ENCODE measurements at places on chromosomes 11 and 22.

- DNase-seq: no peak
Observed at GRCh38 chr11:123838659-123839058, 32.5 kb upstream of the OR6M1 start.

- no peak for DNase-seq
Observed at GRCh38 chr11:5291207-5291838, 10.4 kb downstream of the OR51B4 start.

- no peak for DNase-seq
Observed at GRCh38 chr11:134460881-134461280, 48.8 kb upstream of the B3GAT1 start.

DNA sequence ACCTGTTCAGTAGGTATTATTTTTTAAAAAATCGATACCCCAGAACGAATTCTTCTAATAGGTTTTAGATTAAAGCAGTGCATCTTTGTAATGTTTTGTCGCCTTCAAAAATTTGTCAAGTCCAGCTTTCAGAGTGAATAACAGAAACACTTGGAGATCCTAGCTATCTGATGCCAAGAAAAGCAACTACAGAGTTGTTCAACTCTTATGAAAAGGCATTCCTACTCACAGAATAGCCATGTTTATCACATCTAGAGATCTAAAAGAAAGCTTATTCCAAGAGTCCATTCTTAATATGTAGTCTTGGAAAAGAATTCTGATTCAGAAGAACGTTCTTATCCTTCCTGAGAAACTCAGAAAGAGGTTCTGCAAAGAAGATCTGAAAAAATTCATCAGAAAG lies 268.5 kb downstream of the TTC28 start:
- DNase-seq: no peak

DNA sequence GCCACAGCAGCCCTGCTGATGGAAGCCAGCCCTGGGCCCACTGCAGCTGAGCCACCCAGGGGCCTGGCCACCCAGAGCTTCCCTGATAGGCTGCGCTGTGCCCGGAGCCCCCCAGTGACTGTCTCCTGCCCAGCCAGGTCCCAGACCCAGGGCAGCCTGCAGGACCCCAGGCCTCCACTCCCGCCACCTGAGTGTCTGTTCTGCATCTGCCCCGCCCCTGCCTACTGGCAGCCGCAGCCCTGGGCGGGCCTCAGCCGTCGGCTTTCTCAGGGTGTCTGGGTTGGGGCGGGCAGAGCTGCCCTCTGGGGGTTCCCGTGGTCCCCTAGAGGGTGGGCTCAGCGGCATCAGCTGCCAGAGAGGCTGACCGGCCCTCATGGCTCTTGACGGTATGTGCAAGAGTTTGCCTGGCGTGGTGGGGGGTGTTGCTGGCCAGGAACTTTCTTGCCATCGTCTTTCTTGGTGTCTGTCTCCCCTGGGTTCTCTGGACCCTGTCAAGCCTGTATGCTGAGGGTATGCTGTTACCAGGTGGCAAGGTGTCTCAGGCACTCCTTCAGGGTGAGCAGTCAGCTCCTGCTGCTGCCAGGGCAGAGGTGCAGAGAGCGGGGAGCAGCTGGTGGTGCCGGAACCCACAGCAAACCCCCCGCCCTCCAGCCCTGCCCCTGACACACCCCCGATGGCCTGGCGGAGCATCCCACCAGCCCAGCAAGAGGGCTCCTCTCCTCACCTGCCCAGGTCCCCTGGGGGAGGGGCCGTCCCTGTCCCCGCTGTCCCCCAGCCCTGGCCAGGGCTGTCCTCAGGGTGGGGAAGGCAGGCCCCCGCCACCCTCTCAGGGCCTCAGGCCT lies 12.2 kb upstream of the PIM3 start:
- no peak for DNase-seq

DNA sequence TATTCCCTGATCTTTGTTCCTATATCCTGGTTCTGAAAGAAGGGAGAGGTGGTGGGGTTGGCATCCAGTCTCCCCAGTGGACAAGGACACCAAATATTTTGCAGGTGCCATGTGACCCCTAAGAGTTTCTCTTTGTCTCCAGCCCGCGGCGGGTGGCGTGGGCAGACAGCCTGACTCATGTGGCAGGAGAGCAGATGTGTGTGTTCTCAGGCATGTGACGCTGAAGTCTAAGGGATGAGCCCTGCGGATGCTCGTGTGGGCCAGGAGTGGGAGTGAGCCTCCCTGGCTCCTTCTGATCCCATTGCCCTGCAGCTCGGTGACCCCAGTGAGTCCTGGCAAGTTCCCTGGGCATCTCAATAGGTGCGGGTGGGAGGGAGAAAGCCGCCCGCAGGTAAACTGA lies 94.8 kb upstream of the TBCEL start:
- no peak for DNase-seq

DNA sequence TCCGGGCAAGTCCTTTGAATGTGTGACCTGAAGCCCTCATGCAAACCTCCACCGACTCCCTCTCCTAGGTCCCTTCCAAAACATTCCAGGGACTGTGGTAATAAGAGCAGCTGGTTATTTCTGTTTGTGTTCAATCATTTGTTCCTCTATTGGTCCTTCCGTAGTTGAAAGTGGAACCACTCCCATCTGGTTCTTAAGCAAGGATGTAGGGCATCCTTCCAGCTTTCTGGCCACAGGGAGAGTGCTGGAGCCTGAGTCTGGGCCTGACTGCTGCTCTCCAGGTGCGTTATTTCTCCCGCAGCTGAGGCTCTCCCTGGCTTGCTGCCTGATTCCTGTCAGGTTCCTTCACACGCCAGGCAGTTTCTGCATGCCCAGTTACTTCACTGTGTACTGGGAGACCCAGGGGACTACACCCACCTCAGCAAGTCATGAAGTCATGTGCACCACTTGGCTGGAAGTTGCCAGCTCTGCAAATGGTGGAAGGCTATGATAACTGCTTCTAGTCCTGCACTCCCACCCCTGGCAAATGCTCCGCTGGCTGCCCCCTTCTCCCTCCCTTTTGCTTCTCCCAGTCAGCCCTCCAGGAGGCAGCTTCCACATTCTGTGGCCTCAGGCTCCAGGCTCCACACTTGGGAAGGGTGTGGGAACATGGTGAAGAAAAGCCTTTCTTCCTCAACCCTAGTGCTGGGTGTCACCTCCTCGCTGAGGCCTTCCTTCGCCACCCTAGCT lies 4.0 kb upstream of the ALX4 start:
- no peak for DNase-seq

DNA sequence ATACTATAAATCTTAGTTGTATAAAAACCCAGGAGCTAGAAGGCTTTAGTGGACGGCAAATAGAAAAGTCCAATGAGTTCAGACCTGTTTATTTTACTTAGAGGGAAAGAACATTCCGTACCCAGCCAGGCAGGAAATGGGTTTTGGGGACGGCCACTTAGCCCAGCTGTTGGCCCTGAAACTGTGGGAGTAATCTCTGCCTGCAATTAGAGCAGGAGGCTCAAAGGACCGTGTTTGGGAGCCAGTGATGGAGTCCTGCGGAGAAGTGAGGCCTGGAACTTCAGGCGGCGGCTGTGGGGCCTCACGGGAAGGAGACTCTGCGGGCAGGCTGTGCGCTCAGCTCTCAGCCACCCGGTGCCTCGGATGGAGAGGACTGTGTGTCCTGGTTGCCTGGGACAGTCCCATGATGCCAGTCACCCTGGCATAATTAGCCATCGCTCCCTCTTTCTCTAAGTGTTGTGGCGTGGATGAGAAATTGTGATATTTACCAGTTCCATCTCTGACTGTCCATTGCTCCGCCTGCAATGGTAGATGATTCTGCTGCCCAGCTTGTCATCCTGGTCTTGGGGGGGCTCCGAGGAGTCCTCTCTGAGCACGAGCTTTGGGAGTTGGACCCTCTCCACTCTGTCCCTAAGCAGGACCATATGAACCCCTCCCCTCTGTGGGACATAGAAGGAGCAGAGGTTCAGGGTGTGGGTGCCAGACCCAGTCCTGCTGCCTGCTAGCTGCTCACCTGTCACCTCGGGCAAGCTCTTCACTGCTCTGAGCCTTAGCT lies 530.3 kb downstream of the TBC1D22A start:
- DNase-seq: no peak

- DNase-seq: no peak
Observed at GRCh38 chr11:18668131-18668530, 30.4 kb upstream of the TMEM86A start.

- DNase-seq: no peak
Observed at GRCh38 chr22:19098157-19098556, 24.1 kb downstream of the DGCR2 start.

DNA sequence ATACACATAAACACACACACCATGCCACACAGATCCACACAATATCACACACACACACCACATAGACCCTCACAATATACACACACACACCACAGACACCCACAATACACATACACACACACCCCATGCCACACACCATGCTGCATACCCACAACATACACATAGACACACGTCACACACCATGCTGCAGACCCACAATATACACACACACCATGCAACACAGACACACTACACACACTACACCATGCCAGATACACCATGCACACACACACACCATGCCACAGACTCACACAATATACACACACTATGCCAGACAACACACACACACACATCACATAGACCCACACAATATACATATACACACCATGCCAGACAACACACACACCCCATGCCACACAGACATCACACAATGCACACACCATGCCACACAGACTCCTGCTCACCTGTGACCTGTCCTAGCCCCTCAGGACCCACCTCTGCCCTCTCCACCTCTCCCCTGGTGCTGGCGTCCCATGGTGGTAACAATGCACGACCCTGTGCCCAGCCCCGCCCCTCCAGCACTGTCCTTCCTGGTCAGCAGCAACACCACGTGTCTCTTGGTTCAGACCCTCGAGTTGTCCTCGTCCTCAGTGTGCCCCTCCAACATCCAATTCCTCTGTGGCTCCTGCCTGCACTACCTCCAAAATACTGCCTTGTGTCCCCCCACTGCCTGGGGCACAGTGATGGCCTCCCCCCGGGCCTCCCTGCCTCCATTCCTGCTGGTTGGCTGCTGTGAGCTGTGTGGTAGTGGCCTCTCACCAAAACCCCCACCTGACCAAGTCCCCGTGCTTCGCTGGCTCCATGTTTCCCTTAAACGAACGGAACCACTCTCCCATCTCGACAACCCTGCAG lies 23.7 kb upstream of the RFPL3 start:
- no peak for DNase-seq

DNA sequence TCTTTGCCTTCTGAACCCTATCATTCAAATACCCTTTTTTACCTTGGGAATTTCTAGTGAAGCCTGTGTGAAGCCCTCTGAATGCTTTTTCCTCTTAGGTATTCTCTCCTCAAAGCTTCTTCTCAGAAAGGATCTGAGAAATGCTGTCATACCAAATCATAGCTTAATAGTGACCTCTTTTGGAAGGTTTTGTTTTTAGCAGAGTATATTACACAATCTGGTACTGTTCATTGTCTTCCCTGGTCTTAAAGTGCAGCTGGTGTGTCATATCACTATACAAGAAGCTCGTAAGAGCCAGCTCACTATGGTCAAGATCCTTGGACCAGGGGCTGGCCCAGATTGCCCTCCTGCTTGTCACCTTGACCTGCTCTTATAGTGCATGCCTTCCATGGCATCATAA lies 204.4 kb upstream of the ANO5 start:
- no peak for DNase-seq

GRCh38 chr11:2569321-2569721 lies 124.5 kb downstream of the KCNQ1 start:
- DNase-seq: no peak

DNA sequence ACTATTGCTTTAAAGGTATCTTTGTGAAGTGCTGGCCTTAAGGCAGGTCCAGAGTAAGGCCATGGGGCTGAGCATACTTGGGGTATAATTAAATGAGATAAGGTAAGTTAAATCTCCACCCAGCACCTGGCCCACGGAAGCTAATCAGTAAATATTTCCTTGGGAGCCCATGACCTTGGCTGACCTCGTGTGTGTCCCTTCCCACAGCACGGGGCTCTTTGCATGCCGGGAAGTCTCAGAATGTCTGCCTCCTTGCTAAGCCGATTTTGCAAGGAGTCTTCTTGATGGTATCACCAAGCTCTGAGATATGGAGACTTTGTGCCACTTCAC lies 46.5 kb downstream of the ADM start:
- DNase-seq: no peak

DNA sequence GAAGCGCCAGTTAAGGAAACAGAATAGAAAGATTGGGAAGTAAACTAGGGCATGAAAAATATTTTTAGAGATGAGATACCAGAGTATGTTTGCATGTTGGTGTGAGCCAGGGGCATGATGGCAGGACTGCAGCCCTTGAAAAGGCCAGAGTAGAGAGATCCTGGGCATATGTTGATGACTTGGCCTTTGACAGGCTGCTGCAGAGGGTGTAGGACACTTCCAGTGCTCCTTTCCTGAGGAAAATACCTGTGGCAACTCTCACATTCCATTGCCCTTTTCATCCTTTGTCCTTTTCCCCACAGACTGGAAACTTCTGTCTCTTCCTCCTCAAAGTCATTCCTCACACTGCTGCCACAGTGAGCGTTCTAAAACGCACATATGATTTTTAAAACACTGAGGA lies 150.7 kb upstream of the CCDC90B start:
- DNase-seq: no peak

Data from stimulated activated CD4-positive, alpha-beta T cell treated with anti-CD3 and anti-CD28 coated beads, TNF-alpha, amount 100 ng/mL, for 4 hours (primary cell).